ENCODE measurements at places on chromosomes 1 and 21.

DNA sequence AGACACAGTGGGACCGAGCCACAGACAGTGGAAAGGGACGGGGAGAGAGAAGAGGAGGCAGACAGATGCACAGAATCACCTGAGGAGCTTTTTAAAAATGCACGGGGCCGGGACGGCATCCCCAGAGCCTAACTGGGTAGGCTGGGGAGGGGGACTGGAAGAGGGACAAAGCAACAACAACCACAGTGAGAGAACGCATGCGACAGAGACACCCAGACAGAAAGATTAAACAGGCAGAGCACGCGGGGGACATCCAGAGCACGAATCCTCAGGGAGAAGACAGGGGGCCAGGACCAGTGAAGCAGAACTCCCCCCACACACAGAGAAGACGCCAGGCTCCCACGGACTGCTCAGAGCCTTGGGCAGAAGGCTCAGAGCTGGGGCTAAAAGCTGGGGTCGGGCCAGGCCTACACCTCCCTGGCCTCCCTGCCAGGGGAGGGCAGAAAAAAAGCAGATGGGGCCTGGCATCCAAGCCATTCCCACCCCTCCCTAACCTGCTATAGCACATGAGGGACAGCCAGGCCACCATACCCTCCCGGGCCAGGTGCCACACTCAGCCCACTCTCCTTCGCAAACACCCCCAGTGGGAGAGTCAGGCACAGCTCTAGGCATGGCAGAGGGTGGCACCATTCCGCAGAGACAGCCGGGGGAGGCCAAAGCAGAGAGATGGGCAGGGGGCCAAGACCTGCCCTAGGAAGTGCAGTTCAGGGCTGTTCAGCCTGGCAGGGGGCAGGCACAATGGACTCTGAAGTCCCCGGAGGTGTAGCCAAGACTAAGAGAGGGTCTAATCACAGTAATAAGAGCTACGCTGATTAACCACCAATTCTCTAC is 29.8 kb upstream of the COL16A1 start:
- no peak for DNase-seq

GRCh38 chr1:61053226-61053711 is 29.1 kb upstream of the NFIA start:
- no peak for DNase-seq

GRCh38 chr1:246020211-246020954 is 486.7 kb downstream of the SMYD3 start:
- no peak for DNase-seq

DNA sequence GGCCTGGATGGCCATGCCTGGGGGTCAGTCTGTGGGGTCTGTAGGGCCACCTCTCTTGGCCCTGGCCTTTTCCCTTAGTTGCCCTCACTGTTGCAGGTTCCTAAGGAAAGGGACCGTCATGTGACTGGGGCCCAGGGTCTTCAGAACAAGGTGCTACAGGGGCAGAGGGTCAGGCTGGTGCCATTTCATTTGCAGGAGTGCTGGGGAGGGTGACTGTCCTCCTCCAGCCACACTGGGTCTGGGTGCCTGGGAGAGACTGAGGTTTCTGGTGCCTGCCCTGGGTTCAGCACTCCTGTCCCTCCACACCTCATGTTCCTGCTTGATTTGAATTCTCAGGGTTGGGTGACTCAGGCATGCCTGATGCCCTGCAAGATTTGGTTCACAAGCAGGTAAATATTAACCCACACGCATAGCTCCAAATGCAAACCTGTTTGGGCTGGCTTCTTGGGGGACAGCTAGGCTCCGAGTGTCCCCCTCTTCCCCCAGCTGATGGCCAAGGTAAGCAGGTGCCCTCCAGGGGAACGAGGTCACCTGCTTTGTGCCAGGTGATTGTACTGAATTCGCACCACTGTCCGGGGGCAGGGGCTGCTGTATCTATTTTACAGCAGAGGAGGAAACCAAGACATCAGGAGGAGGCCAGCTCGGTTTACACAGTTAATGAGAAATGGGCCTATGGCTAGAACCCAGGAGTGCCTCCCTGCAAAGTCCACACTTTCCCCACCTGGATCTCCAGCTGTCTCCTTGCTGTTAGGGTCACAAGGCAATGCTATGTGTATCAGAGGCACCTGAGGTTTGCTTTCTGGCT is 20.3 kb downstream of the ARHGEF10L start:
- no peak for DNase-seq

DNA sequence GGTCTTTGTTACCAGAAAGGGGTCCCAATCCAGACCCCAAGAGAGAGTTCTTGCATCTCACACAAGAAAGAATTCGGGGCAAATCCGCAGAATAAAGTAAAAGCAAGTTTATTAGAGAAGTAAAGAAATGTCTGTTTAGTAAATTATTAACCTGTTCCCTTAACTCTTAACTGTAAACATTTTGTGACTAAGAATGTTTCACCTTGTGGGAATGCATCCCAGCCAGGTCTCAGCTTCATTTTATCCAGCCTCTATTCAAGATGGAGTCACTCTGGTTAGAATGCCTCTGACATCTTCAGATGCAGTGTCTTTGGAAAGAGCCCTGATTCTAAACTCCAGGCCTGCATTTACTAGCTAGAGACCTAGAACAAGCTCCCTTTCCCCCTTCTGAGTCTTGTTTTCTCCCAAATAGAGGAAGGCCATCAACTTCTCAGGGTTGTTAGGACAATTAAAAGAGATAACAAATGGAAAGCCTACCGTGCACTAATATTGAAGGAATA is 4.5 kb upstream of the FABP3 start:
- DNase-seq, result no peak

- no peak for DNase-seq
These were observed 49.3 kb upstream of the TARBP1 start for GRCh38 chr1:234528074-234528865.

GRCh38 chr1:6461051-6461530 is 4.9 kb downstream of the TNFRSF25 start:
- no peak for DNase-seq

DNA sequence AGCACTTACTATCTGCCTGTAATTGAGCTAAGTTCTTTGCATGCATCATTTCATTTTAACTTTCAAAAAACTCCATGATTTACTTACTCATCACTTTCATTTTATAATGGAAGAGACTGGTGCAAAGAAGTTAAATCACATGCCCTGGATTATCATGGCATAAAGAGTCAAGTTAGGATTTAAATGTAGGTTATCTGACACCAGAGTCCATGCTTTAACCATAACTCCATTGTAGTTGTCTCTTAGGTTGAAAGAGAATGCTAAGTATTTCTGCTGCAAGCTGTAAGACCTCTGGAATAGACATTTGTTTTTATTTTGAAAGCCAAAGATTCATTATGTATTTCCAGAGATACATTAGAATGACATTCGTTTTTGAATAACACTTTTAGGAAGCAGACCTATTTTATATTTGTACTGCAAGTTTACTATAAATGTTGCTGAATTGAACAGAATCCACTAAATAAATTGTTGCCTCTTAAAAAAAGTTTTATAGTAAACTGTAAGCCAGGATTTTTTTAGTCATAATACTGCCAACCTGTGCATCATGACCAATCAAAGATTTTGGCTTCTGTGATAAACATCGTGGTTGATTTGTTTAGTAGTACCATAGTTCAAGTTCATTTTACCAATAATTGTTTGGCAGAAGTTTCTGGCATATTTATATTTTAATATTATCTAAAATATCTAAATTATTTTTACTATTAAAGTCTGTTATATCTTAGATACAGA is 26.1 kb downstream of the CFH start:
- no peak for DNase-seq

GRCh38 chr1:26472320-26472900 is at the start of gene HMGN2:
HMGN2 (plus strand) TSS chr1:26472440; CDS start chr1:26472613, 173 bp downstream.
- peak; percentile 94 for DNase-seq

GRCh38 chr1:28246427-28246832 is 10.5 kb downstream of the ATP5IF1 start:
- DNase-seq, result no peak

DNA sequence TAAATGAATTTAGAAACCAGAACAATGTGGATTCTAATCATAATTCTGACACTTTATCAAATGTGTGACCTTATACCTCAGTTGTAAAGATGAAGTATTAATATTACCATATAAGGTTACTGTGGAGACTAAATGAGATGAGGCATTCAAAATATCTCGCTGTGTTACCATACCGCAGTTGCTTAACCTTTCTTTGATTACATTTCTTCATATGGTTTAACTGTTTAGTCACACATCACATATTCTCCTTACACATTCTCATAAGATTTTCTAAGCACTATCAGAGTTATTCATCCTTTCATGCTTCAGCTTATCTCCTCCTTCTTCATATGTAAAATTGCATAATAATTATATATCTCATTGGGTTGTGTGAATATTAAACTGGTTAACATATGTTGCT is 88.9 kb downstream of the LRRC53 start:
- no peak for DNase-seq

DNA sequence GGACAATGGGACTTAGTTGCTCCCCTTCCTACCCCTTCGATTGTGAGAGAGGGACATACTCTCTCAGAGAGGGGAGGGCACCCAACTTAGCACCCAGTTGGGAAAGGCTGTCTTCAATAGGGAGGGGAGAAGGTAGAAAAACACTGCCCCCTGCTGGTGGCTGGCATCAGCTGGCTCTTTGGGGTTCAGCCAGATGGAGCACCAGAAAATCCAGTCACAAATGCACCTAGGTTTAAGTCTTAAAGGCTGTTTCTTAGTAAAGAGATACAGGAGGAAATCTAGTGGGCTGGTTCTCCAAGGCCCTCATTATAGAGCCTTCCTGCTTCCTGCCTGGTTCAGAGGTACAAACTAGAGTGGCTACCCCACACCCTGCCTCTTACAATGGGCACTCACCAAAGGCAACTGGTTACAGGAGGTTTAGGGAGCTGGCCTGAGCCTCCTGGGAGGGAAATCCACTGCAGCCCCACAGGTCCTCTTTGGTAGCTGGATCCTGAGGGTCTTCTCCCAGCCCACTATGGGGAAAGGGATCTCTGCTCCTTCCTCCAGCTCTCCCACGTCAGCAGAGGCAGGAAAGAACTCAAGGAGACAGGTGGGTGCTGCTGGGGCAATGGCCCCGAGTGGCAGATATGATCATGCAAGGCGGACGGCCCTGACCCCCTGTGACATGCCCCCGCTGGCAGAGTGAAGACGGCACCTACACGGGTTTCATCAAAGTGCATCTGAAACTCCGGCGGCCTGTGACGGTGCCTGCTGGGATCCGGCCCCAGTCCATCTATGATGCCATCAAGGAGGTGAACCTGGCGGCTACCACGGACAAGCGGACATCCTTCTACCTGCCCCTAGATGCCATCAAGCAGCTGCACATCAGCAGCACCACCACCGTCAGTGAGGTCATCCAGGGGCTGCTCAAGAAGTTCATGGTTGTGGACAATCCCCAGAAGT is 28.3 kb downstream of the EIF2D start:
- no peak for DNase-seq

- no peak for DNase-seq
These were observed 186.6 kb downstream of the GRIK1 start for GRCh38 chr21:29753216-29753615.

DNA sequence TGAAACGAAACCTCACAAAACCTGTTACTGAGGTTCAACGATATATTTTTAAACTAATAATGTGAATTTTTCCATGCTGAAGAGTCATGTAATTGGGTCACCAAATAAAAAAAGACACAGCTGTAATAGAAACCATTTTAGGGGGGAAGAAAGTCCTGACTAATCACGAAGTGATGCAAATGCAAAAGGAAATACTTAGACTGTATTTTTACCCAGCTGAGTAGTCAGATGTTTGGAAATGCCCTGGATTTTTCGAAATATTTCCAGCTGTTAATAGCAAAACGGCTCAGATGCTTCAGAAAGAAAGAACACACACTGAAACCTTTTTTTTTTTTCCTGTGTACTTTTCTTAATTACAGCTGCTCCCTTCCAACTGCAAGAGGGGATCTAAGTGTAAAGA is 210.3 kb downstream of the SETD4 start:
- no peak for DNase-seq

DNA sequence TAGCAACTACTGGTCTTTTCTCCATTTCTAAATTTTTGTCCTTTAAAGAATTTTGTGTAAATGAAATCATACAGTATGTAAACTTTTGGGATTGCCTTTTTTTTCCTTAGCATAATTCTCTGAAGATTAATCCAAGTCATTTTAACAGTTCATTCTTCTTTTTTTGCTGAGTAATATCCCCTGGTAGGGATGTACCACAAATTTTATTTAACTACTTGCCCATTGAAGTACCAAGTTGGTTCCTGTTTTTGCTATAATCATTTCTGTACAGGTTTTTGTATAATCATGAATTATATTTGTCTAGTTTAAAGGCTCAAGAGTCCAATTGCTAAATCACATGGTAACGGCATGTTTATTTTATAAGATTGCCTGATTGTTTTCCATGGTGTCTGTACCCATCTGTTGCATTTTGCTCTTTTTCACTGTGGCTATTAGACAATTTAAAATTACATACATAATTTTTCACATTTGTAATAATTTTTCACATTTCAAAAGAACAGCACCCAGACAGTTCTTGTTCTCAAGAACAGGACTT is 891.1 kb downstream of the USP25 start:
- DNase-seq, result no peak

DNA sequence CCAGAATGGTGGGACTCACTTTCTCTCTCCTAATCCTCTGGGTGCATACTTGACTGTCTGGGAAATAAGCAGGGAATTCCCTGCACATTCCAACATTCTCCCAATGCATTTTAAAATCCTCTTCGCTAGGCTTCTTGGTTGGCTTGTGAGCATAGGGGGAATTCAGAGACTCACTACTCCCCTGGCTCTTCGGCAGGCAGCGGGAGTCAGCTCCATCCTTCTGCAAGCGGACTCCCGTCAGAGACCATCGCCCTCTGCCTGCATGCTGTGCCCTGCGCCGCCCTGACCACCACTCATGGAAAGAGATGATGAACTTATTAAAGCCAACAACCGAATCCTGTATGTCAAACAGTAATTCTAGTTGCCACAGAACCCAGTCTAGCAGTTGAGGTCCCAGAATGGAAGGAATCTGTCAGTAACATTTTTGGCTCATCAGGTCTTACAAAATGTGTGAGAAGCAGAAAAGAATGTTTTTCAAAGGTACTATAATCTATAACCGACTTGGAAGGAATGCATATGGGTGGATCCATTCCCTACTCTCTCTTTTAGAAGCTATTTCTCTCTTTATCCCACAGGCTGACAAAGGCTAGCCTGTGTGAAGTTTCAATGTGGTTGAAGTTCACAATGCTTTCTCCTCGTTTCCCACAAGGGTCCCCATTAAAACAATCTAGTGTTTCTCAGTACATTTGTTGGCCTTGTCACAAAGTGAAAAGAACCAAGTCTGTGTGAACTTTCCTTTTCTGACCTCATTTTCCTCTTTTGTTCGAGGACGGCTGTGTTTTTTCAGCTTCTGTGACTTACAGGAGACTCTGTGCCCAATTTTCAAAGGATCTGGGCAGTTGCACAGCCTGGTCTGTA is 119.1 kb upstream of the ADAR start:
- no peak for DNase-seq

- no peak for DNase-seq
These were observed 8.2 kb downstream of the SLC37A1 start for GRCh38 chr21:42521805-42522204.

- no peak for DNase-seq
These were observed 175.4 kb downstream of the HIVEP3 start for GRCh38 chr1:41743366-41743765.
